ENCODE measurements at places on chromosomes 3 and 15. TPM values are rescaled to one million over a fixed set of nuclear protein-coding genes. Genes with fewer than 3 reads are reported as not detected.

DNA sequence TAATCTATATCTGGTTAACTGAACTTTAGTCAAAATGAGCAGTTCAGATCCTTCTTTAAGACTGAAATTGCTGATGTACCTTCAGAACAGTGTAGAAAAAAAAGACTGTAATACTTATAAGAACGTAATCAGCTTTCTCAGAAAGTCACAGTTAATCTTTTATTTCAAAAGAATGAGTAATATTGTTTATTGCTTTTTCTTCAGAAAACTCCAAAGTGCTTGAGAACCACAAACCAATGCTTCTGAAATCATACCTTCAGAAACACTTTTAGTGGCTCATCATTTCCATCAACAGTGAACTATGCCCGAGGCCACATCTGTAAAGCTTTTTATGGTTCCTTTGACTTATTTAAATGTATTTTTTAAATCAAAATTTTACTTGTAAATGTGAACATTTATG, 33.3 kb upstream of the CLASP2 start:
- DNase-seq, result no peak

- no peak for DNase-seq
Observed at GRCh38 chr15:36497901-36498300, 81.5 kb upstream of the CDIN1 start.

The TMEM45A gene
- total RNA-seq, result 0.96 TPM

The BRPF1 gene
- 35.8 TPM for total RNA-seq

The TLR9 gene
- total RNA-seq, result 0.32 TPM

The STARD9 gene
- 10.0 TPM for total RNA-seq

The CNBP gene
- 351 TPM for total RNA-seq

The MESP1 gene
- total RNA-seq, result 7.5 TPM
